Panc1 (cell line): ENCODE measurements at places on chromosomes 6 and 20.

GRCh38 chr20:64161356-64162238 is 2.7 kb upstream of the MYT1 start:
- DNase-seq = no peak

- DNase-seq = no peak
Measured at GRCh38 chr20:62916703-62917476, 9.4 kb downstream of the DIDO1 start.

- DNase-seq = no peak
Measured at GRCh38 chr6:31009731-31010130, 543 bp upstream of the MUC22 start.

- DNase-seq = no peak
Measured at GRCh38 chr6:41712651-41713103, 22.7 kb downstream of the TFEB start.

DNA sequence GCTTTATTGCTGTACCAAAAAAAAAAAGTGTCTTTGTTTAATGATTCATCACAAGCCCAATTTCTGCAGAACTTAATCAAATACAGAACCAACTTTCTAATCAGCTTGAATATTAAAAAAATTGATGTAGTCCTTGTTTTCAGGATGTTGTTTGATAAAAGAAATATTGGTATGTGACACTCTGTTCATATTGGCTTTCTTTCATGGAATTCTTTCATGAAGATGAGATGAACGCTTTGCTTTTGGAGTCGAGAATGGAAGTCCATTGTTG is 184.3 kb downstream of the ZNF217 start:
- DNase-seq = no peak

DNA sequence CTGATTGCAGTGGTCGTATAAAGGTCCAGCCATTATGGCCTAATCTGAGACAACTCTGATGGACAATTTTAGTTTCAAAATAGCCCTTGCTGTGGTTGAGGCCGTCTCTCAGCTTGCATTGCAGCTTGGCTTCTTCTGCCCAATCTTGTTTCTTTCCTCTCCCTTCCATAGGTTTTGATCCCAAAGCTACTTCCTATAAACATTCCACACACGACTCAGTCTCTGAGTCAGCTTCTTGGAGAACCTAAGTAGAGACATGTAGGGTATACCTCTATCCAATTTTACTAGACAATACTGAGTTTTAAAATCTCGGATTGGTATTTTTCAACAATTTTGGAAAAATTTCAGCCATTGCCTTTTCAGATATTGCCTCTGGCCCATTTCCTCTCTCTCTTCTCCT is 13.4 kb downstream of the IYD start:
- DNase-seq = no peak

DNA sequence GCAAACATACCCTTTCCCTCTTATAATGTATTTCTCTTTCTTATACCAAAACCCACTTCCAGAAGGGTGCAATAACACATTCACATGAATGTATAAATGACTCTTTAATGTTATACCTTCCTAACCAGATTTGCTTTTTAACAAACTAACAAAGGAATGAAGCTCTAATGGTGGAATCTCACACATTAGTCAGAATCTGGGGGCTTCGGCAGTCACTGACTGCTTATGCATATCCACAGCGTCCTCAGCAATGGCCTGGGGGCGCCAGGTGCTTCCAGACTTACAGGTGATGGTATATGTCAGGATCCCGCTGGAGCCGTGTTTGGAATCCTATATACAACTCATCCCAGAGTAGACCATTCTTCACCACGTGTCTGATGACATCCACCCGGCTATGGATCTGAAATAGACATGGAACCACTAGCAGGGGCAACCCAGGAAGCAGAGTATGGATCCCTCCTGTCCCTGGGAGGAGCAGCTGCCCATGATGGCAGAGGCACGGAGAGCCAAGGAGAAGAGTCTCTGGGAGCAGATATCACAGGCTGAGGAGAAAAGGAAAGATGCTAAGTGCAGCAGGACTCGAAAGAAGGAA is 150.8 kb upstream of the RIPOR2 start:
- no peak for DNase-seq

GRCh38 chr6:142419071-142419470 is 117.3 kb downstream of the ADGRG6 start:
- no peak for DNase-seq

DNA sequence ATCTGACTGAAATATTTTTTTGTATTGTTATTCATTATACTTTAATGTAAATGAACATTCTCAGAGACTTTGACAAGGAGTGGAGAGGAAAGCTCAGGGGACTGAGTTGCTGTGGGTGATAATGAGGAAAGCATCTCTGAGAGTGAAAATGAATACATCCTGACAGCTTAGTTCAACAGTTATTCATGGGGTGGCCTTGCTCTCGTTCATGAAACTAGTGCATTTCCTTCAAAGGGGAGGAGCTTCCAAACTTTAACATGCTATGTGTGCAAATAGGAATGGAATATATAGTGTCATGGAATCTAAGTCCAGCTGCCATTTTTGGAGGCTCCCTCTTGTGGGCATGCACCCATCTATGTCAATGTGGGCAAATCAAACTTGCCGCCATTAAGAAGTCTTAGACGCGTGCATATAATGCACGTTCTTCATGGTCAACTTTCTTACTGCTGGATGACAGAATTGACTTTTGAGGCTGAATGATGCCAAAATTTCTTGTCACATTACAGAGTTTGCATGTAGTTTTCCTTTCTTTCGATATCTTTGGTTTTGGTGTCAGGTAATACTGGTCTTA is 124.3 kb upstream of the TMEM170B start:
- DNase-seq = no peak

DNA sequence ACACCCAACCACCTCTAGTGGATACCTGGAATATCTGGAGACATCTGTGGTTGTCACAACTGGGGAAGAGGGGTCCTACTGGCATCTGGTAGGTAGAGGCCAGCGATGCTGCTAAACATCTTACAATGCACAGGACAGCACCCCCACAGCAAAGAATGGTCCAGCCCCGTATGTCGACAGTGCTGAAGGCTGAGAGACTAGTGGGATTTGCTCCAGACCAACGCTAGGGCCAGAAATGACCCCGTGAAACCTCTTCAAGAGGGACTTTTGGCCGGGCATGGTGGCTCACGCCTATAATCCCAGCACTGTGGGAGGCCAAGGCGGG is 7.2 kb downstream of the PREX1 start:
- no peak for DNase-seq

DNA sequence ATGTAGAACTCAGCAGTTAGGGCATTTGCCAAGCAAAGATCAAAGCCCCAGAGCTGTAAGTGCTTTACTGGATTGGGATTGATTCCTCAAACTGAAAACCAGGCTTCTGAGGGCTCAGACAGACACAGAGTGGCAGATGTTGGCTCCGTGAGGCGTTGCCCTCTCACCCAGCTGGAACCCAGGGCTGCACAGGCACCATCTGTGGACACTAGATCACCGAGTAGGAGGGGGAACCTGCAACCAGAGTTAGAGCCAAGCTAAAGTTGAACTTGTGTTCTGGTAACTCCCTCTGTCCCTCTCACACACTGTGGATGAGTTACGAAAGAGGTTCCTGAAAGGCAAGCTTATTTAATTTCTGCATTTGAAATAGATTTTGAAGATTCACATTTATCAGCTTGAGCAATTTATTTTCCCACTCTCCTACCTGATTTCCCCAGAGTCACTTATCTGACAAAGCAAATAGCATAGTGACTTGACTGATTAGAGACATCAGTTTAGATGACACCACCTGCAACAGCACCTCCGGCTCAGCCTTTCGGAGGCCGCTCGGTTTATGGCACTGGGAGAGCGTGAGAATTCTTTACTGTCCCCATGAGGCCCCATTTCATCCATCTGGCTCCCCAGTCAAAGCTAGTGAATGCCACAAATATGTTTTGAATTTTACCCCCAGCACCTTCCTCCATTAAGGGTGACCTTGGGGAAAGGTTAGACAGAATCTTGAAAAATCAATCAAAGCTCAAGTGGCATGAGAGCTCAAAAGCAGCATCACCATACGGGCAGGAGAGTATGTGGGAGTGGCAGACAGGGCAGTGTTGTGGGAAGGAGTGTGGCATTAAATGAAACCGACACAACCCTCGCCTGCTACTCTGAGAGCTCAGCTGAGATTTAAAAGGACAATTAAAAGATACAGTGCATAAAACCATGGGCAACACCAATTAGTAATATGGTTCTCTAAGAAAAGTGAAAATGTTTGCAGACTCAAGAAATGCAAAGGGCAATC is 48.5 kb downstream of the RPF2 start:
- DNase-seq = no peak

DNA sequence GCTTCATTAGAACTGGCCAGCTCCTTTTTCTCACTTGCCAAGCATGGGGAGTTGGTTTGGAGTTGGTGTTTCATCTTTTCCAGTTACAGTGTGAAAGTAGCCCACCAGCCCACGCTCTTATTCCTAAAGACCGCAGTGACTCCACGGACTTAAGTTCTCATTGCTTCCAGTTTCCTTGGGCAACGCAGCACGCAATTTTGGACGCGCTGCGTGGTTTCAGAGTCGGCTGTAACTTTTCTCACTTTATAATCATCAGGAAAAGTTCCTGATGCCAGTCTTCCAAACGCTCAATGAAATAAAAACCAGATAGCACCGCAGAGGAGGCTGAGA is 381 bp upstream of the PEX7 start:
- peak; percentile 17 for DNase-seq

DNA sequence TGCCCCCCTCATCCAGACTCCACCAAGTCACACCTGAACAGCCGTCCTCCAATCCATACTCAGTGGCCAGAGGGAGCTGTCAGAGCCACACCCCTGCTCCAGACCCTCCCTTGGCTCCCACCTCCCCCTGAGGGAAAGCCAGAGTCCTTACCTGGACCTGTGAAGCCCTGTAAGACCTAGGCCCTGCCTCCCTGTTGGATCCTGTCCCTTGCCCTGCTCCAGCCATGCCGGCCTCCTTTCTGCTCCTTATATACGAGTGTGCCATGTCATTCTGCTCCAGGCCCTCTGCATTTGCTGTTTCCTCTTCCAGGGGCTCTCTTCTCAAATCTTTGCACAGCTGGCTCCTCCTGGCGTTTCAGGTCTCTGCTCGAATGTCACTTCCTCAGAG is 100.3 kb upstream of the MYL9 start:
- DNase-seq = no peak

- DNase-seq = peak; percentile 42
Measured at GRCh38 chr6:100283285-100283684, 181.4 kb downstream of the SIM1 start.

GRCh38 chr6:137417396-137417795 is 76.8 kb downstream of the OLIG3 start:
- no peak for DNase-seq

DNA sequence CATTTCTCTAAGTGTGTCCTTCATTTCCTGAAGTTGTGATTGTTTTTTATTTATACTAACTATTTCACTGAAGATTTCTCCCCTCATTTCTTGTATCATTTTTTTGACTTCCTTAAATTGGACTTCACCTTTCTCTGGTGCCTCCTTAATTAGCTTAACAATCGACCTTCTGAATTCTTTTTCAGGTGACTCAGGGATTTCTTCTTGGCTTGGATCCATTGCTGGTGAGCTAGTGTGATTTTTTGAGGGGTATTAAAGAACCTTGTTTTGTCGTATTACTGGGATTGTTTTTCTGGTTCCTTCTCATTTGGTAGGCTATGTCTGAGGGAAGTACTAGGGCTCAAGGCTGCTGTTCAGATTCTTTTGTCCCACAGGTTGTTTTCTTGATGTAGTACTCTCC is 92.8 kb downstream of the ESR1 start:
- no peak for DNase-seq

- no peak for DNase-seq
Measured at GRCh38 chr6:31597006-31597405, 4.2 kb upstream of the NCR3 start.

DNA sequence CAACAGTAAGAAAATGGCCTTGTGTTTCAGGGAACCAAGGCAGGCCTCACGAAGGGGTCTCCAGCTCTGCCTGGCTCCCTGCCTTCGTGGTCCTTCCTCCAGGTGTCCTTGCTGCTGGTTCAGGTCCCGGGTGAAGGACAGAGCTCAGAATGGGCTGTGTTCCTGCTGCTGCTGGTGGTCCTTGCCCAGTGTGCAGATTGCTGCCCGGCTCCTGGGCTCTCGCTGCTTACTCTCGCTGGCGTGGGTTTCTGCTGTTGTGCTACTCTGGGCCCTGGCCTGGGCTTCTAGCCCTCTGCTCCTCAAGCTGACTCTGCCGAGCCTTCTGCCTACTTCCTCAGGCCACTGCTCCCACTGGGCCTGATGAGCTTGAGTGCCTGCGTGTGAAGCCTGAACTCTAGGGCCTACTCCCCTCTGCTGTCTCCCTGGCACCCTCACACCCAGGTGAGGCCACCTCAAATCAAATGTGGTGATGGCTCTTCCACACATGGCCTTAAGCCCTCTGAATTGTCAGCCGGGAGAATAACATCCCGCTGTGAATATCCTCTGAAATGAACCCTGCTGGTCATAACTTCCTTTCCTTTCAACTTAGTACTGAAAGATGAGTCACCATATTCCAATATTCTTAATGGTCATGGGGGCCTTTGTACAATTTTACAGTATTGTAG is 171.6 kb downstream of the FOXC1 start:
- no peak for DNase-seq

DNA sequence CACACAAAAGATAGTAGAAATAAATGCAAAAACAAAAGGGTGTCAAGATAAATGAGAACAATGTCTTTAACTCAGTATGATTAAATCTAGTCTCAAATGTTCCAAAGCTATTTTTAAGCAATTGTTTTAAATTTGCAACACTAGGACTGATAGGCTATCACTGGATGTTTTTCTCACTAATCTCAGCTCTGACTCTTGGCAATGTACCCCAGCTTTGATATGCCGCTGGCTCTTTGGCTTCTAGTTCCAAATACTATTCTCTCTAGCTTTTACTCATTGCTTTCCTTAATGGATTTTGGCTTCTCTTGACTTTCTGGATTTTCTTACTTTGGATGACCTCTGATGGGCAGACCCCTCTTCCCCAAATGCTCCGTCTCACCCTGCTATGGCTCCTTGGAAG is 116.0 kb upstream of the SLC35B3 start:
- no peak for DNase-seq

DNA sequence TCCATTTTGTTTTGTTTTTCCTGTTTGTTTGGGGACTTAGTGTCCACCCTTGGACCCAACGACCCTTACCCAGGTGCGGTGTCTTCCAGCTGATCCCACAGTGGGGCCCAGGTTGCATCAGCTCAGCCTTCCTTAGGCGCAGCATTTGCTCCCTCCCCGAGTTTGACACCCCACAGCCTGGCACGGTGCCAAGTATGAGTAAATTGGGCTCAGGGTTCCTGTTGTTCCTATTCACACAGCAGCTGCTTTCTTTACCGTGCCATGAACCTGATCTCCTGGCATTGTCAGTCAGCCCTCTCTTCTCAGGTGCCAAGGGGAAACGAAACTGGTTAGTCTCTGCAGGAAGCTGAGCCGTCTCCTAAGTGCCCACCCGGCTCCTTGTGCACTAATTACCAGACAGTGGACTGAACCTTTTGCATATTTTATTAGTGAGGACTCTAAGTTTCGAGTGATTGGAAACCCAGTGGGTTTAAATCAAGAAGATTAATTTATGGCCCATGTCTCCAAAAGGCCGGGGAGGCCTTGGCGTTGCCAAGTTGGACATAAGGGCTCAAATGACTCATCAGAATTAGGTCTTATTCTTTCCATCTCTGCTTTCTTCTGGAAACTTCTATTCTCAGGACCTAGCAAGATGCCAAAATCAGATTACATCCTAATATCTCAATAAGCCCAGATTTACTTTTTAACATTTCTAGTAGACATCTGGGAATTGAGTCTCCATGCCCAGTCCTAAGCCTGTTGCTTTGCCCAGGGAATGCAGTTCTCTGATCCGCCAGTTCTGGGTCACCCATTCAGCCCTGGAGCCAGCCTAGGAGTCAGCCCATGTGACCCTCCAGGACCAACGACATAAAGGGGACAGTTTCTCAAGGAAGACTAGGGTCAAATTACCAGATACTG is 68.8 kb downstream of the TSHZ2 start:
- DNase-seq = no peak

- DNase-seq = no peak
Measured at GRCh38 chr6:66814156-66814555, 1107.1 kb upstream of the EYS start.
